ENCODE measurements at places on chromosomes 6 and 20.

DNA sequence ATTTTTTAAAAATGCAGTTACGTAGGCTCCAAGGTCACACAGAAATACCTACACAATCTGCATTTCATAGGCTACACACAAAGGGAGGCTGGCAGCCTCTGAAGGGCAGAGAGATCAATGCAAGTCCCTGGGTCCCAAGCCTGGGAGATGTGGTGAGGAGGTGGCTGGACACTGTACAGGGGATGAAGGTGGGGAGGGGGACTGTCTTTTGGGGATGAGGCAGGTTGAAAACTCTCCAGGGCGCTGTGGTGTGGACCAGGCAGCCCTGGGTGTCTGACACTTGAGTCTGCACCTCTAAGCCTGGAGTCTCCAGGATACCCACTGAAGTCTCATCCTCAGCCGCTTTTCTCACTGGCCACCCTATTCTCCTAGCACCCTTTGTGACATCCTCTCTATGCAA, 24.5 kb downstream of the TXNDC5 start:
- no peak for DNase-seq

GRCh38 chr20:43938017-43938655, 23.5 kb downstream of the TOX2 start:
- no peak for DNase-seq

GRCh38 chr6:130355572-130355971, 10.2 kb upstream of the TMEM200A start:
- DNase-seq, result no peak

DNA sequence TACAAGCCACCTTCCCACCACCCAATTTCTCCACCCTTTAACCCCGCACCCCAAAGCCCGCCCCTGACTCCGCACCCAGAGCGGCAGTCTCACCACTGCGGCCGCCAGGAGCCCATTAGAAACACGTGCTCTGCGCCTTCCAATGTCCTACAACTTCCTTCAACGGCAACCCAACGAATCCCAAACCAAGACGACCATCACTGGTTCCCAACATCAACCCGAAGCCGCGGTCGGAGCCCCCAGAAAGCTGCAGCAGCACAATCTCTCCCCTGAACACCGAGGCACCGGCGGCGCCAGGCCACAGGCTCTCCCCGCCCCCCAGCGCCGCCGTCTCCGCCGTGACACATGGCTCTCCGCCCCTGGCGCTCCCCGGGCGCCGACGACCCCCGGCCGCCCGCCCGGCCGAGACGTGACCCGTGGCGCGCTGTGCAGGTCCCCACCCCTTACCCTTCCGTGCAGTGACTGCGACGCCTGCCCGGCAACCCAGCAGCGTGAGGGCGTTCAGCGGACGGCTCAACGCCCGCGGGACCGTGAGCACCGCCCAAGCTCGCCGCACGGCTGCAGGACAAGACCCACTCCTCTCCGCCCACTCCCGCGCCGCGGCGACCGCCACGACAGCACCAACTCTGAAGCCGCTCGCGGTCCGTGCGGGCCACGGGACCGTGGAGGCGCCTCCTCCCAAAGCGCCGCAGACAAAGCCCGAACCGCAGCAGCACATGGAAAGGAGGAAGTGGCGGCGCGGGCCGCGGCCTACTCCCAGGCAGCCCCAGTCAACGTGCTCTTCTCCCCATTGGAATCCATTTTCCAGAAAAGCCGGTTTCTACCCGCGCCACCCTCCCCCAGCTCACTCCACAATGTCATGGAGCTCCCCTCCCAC, 551 bp downstream of the SYNCRIP start:
- DNase-seq, result peak; percentile 16

GRCh38 chr6:139778688-139779087, 404.2 kb upstream of the CITED2 start:
- DNase-seq, result no peak

DNA sequence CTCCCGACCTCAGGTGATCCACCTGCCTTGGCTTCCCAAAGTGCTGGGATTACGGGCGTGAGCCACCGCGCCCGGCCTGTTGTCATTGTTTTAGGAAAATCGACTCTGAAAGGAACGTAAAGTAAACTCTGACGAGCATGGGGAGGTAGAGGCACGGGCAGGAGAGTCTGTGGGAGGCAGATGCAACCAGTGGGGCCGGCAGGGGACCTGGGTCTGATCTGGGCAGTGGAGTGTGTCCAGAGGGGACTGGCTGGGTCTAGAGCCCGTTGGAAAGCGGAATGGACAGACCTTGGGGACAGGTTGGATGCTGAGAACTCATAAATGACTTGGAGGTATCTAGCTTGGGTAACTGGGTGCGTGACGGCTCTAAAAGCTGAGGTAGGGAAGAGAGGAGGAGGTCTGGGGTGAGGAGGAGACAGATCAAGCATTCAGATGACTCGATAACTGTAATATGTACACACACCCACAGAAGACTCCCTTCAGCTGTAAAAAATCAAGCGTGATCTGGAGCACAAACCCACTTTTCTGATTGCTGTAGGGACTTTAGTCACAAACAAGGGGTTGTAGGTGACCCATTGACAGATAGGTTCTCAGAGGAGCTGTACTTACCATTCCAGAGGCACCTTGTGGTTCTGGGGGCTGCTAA, 22.4 kb downstream of the MANBAL start:
- no peak for DNase-seq

DNA sequence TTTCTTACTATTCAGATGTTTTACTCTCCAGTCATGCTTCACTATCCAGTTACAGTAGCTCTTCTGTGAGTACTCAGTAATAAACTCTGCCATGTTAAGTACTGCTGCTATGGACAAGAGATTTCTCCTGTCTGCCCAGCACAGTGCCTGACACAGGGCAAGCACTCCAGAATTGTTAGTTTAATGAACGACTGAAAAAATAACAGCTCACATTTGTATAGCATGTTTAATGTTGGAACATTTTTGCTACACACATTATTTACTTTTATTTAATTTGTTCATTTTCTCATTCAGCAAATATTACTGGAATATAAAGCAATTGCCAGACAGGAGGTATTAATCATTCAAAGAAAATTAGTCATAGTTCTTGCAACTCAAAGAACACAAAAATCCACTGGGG, 142.6 kb upstream of the HMGN3 start:
- DNase-seq, result no peak

- DNase-seq, result no peak
Observed at GRCh38 chr6:123215211-123215610, 219.2 kb downstream of the CLVS2 start.

GRCh38 chr6:16352258-16352635, 113.9 kb downstream of the GMPR start:
- no peak for DNase-seq

DNA sequence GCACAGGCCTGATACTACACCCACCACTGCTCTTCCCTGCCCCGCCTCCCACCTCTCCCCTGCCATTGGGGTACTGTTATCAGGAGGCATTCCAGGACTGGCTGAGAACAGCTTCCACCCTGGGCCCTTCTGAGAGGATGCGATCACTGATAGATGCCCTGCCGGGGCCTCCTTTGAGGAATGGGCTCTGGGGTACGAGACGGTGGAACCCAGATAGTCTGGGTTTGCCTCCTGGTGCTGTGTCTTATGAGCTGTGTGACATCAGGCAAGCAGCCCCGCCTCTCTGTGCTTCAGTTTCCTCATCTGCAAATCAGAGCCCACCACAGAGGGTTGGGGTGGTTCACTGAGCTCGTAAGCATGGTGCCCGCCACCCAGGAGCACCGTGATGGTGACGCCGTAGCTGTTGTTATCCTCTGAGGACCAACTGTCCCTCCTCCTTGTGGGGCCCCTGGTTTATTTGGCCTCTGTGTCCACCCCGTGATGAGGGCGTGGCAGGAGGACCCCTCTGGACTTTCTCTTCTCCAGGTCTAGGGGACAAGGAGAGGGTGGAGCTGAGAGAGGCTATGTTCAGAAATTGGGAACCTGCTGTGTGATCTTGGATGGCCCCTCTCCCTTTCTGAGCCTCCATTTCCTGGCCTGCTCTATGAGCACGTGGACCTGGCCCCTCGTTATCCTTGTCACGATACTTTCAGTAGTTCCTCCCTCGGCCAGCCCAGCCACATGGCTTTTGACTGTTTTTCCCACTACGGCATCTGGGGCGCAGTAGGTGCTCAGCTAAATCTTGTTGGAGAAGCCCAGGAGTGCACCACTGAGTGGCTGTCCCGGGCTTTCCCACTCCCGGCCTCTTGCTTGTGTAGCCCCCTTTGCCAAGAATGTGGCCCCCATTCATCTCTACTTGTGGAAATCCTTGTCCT, 18.3 kb downstream of the SRC start:
- no peak for DNase-seq

DNA sequence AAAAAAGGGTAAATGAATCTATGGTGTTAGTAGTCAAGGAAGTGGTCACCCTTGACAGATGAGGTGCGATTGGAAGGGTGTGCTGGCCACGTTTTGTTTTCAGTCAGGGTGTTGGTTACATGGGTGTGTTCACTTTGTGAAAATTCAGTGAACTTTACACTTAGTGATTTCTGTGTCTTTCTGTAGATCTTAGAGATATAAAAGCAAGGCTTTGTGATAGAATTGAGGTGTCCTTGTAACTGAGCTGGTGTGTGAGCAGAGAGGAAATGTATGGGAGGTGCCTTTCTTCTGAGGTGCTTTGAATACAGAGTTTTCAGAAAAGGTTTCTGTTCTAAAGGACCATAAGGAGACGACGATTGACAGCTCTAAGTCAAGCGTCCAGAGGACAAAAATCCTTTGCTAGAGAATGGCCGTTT, 90.5 kb downstream of the SAMD3 start:
- no peak for DNase-seq

- no peak for DNase-seq
Observed at GRCh38 chr6:160388922-160389321, 40.7 kb downstream of the SLC22A3 start.

DNA sequence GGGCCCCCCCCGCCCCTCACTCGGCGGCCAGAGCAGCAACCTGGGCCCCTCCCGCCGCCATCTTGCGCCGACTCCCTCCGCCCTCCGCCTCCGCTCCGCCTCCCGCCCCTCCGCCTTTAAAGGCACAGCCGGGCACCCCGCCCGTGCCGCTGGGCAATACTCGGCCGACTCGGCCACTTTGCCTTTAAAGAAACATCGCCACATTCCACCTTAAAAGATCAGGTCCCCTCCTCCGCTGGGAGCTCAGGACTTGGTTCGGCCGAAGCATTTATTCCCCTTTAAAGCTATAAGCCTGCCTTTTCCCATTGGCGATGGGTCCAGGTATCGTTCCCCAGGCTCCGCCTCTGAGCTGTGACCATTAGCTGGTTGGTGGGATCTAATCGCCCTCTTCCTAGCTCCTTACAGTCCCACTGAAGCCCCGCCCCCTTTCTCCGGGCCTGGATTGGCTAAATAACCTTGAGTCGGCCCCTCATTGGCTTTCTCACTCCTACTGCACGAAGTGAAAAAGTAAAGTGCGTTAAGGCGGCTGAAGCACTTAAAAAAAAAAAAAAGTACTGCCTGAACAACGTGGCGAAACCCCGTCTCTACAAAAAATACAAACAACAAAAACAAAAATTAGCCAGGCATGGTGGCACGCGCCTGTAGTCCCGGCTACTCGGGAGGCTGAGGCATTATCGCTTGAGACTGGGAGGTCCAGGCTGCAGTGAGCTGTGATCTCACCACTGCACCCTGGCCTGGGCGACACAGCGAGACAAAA, at the start of gene ZBTB22:
Gene ZBTB22 (minus strand): TSS at position 76 of the 757 bp plus-strand sequence. CDS start 828 bp downstream, outside the sequence.
- DNase-seq, result peak; percentile 100

DNA sequence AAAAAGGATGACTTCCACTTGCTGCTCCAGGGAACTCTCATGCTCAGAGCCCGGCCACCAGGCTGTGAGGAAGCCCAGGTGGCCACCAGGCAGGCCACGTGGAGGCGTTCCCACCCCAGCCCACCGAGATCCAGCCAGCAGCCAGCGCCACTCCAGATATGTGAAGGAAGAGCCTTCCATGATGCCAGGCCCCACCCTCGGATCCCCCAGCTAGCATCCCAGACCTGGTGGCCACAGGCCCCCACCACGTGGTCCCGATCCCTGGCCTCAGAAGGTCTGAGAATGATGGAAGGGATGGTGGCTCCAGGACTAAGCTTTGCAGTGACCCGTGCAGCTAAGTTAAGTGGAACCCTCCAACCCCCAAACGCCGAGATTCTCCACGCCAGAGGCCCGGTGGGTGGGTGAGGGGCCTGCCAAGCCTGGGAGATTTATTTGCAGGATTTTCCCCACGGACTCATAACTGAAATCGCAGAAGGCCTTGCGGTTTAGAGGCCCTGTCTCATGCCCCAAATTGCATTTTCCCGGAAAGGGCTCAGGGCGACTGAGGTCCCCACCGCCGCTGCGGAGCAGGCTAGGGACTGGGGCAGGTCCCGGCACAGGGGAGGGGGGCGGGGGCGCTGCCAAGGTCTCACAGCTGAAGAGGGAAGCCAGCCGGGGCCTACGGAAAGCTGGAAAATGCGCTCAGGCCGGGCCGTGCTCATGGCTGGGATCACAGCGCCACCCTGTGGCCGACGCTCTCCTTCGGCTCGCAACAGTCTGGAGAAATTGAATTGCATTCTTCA, 31.1 kb upstream of the CST7 start:
- DNase-seq, result no peak

GRCh38 chr20:53281557-53282117, 309.5 kb downstream of the TSHZ2 start:
- DNase-seq, result no peak

GRCh38 chr6:16727996-16728395, 33.3 kb downstream of the ATXN1 start:
- no peak for DNase-seq

DNA sequence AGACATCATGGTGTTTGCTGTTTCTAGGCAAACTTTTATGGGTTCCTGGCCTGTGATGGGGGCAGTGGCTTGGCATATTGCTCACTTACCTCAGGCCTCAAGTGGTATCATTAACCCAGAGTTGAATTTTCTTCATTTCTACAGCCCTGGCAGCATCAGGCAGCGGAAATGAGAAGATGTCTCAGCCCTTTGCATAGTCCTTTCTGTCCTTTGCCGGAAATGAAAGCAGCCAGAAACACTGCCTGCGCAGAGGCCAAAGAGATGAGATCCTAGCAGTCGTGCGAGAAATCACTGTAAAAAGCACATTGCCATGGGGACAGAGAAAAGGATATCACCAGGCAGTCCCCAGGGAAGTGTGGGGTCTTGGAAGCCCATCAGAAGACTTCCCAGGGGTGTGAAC, 37.4 kb upstream of the KCNG1 start:
- no peak for DNase-seq

All from thoracic aorta (tissue), 2 donors.